ENCODE measurements at places on chromosomes 12 and 14.

DNA sequence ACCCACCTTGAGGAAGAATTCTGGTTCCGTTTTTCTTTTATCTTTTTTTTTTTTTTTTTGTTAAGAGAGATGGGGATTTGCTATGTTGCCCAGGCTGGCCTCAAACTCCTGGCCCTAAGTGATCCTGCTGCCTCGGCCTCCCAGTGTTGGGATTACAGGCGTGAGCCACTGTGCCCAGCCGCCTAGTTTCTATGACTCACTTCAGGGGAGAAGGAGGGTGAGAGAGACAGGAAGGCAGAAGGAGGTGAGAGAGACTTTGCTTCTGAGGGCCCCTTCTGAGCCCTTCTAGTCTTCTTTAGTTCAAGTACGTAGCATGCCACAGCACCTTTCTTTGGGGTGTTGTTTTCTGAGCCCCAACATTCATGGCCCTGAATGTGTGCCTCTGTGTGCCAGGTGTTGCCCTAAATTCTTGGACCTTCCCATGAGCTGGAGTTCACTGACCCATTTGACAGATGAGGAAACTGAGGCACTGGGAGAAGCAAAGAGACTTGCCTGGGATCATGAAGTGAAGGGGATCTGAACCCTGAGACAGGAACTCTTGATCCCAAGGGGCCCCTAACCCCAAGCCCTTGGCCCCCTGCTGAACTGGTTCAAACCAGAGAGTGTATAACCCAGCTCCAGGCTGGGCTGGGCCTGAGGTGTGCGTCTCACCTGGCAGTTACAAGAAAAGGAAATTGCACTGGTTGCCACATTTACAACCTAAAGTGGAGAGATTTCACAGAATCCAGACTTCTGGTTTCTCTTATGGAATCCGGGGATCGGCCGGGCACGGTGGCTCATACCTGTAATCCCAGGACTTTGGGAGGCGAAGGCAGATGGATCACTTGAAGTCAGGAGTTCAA is 20.8 kb downstream of the SH2B3 start:
- DNase-seq: no peak

DNA sequence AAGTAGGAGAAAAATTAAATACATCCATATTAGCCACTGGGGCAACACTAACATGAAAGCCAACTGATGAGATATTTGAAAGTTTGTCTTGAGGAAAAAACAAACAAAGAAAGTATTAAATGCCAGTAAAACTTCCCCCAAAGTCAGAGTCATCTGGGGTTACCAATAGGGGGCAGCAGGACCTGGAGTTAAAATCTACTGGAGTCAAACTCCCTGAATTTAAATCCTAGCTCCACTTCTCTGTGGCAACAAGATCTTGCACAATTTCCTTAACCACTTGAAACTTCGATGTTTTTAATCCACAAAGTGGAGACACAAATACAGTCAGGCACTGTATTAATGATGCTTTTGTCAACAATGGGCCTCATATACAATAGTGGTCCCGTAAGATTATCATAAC is 14.4 kb downstream of the PLEKHG7 start:
- no peak for DNase-seq

- DNase-seq: no peak
Measured at GRCh38 chr14:73991092-73991491, 28.0 kb downstream of the ENTPD5 start.

DNA sequence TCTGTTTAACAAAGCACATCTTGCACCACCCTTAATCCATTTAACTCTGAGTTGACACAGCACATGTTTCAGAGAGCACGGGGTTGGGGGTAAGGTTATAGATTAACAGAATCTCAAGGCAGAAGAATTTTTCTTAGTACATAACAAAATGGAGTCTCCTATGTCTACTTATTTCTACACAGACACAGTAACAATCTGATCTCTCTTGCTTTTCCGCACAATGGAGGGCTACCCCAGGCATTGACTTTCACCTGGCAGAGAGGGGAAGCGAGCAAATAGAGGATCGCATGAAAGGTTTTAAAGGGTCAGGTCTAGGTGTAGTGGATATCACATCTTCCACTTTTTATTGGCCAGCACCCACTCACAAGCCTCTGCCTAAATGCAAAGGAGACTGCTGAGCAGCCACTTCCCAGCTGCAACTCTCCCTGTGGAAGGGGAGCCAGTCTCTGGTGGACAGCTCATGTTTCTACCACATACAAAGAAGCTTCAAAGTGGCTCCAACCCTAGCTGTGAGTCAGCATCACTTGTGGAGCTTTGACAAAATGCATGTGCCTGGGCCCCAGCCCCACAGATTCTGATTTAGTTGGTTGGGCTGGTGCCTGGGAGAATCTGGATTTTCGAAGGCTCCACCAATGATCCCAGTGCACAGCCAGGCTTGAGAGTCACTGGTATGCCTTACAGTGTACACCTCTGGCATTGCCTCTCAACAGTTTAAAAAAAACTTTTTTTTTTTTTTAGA is 7.2 kb upstream of the FNTB start:
- DNase-seq: no peak

- DNase-seq: no peak
Measured at GRCh38 chr12:25518512-25518911, 34.6 kb downstream of the LMNTD1 start.

DNA sequence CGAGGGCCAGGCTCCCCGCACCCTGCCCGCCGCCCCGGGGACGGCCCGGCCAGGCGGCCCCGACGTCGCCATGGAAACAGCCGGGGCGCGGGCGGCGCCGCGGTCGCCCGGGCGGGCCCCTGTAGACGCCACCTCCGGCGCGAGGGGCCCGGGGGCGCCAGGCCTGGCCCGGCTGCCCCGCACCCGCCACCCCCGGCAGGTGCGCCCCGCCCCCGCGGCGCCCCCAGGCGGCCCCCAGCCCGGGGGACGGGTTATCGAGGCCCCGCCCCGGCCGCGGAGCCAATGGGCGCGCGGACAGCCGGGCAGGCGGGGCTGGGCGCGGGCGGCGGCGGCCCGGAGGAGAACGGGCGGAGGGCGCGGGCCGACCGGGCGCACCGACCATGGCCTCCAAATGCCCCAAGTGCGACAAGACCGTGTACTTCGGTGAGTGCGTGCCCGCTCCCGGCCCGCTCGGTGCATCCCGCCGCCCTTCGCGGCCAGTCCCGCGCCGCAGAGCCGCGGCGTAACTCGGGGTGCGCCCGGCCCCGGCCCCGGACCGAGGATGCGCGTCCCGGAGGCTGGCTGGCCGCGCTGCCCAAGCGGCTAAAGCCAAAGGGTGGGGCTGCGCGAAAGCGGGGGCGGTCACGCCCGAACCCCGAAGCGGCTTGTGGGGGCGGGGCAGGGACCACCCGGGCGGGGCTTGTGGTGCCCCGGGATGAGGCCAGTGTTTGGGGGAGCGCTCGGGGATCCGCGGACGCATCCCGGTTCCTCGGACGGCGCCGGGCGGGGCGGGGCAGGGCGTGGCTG is at the start of gene CRIP2:
Gene CRIP2 (plus strand): TSS at position 339 of the 786 bp plus-strand sequence. CDS start 42 bp downstream, at position 381.
- no peak for DNase-seq

DNA sequence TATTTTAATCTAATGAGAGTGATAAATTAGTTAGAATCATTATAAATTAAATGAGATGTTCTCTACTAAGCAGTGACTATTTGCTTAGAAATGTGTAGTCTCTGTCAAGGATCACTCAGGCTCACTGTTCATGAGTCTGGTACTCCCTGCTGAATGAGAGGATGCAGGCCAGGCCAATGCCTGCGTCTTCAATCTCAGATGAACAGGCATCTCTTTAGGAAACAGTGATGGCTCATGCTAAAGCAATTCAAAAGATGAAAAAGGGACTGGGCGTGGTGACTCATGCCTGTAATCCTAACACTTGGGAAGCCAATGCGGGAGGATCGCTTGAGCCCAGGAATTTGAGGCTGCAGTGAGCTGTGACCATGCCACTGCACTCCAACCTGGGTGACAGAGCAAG is 106.8 kb downstream of the ZFC3H1 start:
- DNase-seq: no peak

DNA sequence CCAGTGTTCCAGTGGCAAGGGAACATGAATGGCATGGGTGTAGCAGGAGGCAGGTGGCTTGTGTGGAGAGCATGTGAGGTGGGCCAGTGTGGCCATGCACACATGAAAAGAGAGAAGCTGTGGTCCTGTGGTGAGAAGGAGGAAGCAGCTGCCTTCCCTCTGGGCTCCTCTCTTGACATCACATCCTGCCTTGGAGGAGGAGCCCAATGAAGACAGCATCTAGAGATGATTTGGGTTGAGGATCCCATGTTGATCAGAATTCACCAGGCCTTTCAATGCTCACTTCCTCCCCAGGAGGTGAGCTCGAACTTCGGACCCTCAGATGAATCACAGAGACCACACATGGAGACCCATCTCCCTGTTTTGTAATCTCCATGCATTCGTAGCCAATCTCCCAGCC is 82.6 kb downstream of the LRRC74A start:
- DNase-seq: peak; percentile 35

- no peak for DNase-seq
Measured at GRCh38 chr12:46410495-46410894, 37.9 kb upstream of the SLC38A2 start.

- peak; percentile 13 for DNase-seq
Measured at GRCh38 chr12:105109465-105110212, 2.1 kb downstream of the WASHC4 start.

GRCh38 chr12:51225771-51226170 is 7.9 kb upstream of the POU6F1 start:
- DNase-seq: no peak

DNA sequence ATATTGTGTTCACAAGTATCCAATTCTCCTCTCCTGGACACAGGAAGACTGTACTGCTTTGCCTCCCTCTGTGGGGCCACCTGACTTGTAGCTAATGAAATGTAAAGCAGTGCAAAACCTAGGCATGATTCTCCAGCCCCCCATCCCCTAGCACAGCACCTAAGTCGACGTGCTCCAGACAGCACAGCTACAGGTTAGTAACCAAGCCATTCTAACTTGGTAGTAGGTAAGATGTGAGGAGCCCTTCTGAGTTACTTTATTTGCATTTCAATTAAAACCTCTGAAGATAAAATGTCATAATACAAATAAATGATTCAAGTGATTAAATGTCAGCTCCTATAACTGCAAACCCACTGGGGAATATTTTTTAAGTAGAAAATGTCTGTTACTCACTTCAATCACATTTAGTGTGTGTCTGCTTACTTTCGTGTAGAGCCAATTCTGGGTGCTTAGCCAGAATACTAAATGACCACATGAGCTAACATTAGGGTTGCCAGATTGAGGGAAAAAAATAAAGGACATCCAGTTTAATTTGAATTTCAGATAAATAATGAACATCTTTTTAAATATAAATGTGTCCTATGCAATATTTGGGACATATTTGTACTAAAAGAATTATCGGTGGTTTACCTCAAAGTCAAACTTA is 64.8 kb upstream of the HIF1A start:
- no peak for DNase-seq

DNA sequence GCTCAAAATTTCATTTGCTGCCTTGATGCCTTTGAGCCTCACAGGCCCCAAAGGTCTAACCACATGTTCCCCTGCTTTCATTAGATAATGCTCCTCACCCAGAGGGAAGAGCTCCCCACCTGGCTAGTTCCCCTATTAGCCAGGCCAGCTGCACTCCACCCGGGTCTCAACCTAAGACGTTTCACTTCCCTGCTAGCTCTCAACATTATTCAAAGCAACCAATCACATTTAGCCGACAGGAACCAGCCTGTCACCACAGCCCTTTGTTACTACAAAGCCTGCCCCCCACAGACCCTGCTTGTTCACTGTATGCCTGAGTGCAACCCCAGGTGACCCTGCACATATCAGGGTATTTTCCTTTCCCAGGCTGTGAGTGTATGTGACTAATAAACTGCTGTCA is 78.6 kb downstream of the SLC15A5 start:
- DNase-seq: peak; percentile 20

- DNase-seq: no peak
Measured at GRCh38 chr12:62834971-62835547, 99.9 kb downstream of the PPM1H start.

GRCh38 chr12:104953323-104953722 is 4.8 kb downstream of the SLC41A2 start:
- no peak for DNase-seq

GRCh38 chr12:88238406-88238805 is 96.3 kb downstream of the TMTC3 start:
- DNase-seq: no peak

- no peak for DNase-seq
Measured at GRCh38 chr12:124242529-124243065, 52.3 kb upstream of the RFLNA start.

- no peak for DNase-seq
Measured at GRCh38 chr12:92786045-92786444, 83.3 kb downstream of the PLEKHG7 start.

DNA sequence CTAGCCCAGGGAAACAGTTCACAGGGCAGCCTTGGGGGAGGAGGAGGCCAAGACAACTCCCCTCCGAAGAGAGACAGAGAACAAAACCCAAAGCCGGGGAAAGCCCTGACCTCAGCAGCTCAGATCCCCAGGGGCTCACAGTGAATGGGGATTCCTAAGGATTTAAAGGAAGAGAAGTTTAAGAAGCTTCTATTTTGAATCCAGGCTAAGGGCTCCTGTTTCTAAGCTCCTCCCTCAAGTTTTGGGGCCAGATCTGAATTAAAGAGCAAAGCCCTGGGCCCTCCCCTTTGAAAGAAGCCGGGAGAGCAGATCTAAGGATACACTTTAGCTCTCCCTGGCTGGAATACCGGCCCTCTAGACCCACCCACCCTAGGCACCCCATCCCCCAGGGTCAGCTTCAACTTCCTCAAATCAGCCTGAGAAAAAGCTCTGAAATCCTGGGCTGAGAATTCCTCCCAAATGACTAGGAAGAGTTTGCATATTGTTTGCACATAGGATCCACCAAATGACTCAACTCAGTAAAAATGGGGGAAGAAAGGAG is 3.9 kb downstream of the KDM2B start:
- DNase-seq: no peak

DNA sequence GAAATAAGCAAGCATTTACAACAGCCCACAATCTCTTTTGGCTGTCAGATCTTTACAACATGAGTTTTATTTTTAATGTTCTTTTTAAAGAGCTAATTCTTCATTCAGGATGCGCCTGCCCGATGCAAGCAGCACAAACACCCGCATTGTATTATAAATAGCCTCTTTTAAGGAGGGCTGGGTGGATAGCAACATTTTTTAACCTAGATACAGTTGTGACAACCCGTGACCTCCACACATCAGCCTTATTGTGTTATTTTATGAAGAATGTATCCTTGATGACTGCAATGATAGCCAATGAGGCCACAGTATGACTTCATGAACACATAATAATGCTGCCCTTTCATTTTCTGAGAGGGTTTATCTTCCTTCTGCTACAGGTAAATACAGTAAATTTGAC is 173.7 kb downstream of the FOXN3 start:
- no peak for DNase-seq

DNA sequence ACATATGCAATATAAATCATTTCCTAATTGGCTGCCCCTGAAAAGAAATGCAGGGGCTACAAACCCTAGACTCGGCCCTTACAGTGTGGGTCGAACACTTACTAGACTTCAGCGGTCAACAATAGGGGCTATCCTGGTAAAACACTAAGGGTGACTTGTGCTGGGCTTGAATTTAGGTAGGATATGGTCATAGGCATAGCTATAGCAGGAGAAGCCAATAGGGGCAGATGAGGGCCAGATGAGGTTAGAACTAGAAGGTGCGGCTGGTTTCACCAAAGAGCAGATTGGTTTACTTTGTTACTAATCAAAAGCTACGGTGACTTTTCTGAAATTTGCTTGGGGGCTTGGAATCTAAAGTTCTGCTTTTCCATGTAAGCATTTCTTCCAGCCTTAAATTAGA is 282.3 kb upstream of the DIO2 start:
- no peak for DNase-seq

GRCh38 chr14:31025367-31026076 is at the start of gene AP4S1:
AP4S1 (plus strand) TSS chr14:31025649; CDS start chr14:31066197, 40,548 bp downstream.
- DNase-seq: peak; percentile 52

GRCh38 chr12:57456145-57456700 is 1.1 kb downstream of the INHBE start:
- peak; percentile 63 for DNase-seq

All from hematopoietic multipotent progenitor cell treated with erythropoietin and hydrocortisone succinate and interleukin-3 and kit ligand, for 8 days (in vitro differentiated cells).